NAMALWA (cell line): ENCODE measurements at places on chromosomes 1 and 21.

- no peak for DNase-seq
Measured at GRCh38 chr1:155124503-155125463, 2.9 kb upstream of the EFNA1 start.

- no peak for DNase-seq
Measured at GRCh38 chr21:21605521-21605920, 607.3 kb downstream of the NCAM2 start.

DNA sequence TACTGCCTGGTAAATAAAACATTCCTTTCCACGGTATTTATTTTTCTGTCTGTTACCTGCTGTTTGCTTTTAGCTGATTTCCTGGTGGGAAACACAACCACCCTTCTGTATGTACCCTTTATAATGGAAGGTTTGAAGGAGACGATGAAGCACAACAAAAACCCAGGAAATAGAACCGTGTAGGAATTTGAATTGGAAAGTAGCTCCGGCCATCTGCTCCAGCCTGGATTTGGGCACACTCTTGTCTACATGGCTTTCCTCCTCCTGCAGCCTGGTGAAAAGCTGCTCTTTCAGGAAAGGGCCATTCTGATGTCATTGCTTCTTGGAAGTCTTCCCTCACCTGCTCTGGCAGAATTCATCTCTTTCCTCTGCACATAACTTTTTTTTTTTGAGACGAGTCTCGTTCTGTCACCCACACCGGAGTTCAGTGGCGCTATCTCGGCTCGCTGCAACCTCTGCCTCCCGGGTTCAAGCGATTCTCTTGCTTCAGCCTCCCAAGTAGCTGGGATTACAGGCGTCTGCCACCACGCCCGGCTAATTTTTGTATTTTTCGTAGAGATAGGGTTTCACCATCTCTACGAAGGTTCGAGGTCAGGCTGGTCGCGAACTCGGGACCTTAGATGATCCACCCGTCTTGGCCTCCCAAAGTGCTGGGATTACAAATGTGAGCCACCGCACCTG lies 2.7 kb downstream of the AK4 start:
- no peak for DNase-seq

DNA sequence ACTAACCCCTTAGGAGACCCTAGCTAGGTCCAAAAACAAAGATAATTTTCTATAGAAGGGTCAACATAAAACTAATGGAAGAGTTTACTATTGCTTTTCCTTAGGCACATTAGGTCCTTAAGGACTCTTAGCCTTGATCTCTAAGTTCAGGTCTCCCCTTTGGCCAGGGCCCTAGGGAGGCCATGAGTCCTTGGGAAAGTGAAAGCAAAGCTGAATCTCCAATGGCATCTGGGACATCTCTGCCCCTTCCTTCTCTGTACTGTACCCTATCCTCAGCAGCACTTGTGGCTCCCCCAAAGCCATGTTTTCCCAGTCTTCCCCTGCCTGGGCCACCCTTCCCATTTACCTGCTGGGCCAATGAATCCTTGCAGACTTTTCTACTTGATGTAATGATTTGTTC lies 14.3 kb downstream of the IER5 start:
- DNase-seq, result no peak

DNA sequence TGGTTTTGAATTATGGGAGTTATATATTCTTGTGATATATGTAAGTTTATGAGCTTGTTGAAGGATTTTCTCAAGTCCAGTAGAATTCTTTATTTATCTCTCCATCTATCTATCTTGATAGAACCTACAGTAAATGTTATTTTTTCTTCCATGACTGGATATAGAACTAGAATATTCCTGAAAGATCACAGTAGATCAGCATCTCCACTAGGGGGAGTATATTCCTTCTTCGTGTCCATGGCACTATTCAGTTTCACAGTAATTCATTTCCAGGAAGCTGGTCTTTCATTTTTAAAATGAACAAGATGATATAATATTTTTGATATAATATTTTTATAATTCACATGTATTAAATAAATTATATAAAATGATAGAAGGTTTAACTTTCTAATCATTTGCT lies 18.8 kb downstream of the TMPRSS15 start:
- DNase-seq, result peak; percentile 61

DNA sequence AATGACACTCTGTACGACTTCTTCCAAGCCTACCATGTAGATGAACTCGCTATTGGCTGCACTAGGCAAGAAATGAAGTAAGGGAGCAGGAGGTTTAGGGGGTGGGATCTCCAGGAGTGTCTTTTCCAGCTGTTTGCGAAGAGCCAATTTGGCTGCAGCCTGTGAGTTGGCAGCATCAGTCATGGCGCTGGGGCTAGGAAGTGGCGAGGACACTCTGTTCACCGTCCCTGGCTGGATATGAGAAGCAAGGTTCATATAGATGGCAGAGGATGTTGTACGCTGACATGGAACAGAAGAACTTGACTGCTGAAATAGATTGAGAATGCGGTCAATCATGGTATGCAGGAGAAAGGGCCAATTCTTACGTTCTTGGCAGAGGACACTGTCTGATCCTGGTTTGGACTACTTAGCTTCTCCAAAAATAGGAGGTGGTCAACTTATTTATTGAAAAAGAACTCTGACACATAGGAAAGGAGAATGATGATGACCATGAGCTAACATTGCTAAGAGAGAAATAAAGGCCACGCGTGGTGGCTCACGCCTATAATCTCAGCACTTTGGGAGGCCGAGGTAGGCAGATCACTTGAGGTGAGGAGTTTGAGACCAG lies 41.2 kb downstream of the SLC27A3 start:
- no peak for DNase-seq

- DNase-seq, result no peak
Measured at GRCh38 chr1:228035844-228036243, 29.0 kb downstream of the WNT3A start.

GRCh38 chr21:45153358-45154318 lies 79.3 kb downstream of the ADARB1 start:
- no peak for DNase-seq

GRCh38 chr1:37811027-37811655 lies 3.1 kb upstream of the YRDC start:
- peak; percentile 89 for DNase-seq

DNA sequence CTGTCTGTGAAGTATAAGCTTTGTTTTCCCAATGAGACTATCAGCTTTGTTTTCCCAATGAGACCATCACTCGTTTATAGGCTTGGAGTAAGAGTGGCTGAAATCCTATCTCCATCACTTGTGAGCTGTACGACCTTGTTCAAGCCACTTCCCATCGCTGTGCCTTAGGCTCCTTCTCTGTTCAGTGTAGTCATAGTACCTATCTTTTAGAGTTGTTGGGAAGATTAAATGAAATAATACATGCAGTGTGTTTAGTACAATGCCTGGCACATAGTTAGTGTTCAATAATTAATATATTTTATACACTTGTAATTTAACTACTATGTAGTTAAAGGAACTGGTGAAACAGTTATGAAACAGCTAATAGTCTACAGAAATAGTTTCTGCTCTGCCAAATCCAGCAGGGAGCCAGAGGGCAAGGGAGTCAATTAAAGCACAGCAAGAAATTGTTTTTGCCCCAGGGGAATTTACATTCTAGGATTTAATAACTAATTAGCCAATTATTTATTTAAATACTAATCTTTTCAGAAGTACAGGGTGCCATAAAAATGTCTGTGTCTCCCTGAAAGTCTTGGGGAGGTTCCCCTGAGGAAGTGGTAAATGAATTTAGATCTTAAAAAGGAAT lies 139.3 kb upstream of the HMCN1 start:
- no peak for DNase-seq

DNA sequence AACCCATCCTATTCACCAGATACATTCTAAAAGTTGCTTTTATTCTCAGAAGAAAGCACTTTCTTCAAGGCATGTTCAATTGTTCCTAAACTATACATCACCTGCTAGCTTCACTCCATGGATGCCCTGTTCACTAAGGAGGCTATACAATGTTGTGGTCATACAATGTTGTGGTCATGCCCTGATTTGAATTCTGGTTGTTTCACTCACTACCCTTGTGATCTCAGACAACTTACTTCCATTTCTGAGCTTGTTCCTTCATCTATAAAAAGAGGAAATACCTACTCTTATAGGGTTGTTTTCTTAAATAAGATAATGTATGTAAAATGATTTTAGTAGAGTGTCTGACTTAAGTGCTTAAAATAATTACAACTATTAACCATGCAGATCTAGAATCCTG lies 19.7 kb downstream of the EDEM3 start:
- DNase-seq, result no peak

GRCh38 chr1:201253906-201254624 lies 29.2 kb upstream of the PKP1 start:
- no peak for DNase-seq

- no peak for DNase-seq
Measured at GRCh38 chr1:27862671-27863537, 9.4 kb upstream of the THEMIS2 start.
